ENCODE measurements at places on chromosomes 12 and 14.

GRCh38 chr12:14601692-14602478 is 34.2 kb upstream of the PLBD1 start:
- no peak for DNase-seq

DNA sequence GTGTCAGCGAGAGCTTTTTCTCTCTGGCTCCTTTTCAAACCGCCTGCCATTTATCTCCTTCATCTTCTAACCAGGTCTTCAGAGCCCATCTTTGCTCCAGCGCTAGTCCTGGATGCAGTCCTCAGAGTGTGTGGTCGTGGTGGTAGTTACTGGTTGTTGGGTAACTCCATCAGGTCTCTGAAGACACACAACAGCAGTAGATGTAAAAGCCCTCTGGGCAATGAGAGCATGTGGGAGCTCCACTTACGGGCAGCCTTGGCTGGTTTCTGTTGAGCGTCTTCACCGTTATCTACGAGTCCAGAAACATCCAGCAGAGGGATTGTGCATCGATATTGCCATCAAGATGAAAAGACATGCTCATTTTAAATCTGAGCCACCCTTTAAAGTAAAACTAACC is 61.2 kb downstream of the FBXL14 start:
- no peak for DNase-seq

DNA sequence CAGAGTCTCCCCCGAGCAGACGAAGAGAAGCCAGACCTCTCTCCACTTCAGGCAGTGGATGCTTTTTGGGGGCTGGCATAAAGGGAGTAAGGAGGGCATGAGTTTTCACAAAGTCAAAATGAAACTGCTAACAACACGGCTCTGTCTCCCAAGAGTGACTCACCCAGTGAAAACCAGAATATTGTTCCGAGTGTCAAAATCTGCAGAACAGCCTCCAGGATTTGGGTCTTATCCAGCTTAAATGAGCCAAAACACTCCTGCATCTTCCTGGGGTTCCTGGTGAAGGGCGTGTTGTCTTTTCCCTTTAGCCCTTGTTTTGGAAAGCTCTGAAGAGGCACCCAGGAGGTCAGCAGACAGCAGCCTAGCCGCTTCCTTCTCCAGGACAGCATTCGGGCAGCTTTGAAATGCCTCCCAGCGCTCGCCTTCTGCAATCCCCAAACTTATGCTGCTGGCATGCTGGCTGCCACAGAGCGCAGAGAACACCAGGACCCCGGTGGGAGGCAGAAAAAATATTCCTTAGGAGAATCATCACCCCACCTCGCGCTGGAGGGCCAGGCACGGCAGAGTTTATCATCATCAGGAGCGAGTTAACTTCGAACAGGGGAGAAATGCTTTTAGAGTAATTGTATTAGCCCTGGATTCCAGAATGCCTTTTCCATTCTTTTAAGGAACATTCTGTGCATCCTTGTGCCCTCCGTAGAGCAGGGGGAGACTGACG is 117.7 kb upstream of the NCOR2 start:
- DNase-seq = no peak

GRCh38 chr12:91513313-91513712 is 330.7 kb upstream of the DCN start:
- no peak for DNase-seq

GRCh38 chr14:51605575-51605974 is 46.1 kb upstream of the FRMD6 start:
- no peak for DNase-seq

DNA sequence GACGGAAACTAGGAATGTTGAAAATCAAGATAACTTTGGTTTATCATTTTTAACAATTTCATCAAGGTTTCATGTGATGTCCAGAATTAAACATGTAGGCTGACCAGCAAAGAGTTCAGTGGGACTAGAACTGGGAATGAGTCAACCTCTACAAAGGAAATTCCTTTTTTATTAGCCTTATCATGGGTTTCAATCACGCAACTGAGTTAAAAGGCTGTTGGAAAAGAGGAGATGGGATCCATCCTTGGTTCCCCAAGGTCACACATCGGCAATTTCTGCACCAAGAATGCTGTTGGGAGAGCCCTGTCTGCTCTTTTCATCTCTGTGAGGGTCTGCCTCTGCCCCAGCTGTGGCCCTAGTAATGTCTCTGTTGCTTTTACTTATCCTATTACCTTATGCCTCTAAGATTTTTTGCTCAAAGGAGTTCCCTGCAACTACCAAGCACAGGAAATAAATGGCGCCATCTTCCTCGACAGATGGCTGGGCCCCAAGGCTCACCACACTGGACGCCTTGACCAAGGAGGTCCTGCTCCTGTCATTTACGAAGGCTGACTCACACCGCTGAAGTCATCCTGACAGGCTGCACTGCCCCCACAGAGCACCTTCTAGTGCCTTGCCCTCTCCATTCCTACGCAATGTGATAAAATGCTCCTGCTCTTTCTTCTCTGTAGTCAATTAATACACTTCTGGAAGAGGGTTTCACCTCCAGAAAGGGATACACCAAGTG is 367.4 kb downstream of the GXYLT1 start:
- DNase-seq = no peak

- DNase-seq = no peak
Observed at GRCh38 chr12:92218394-92219077, 72.9 kb upstream of the BTG1 start.
